ENCODE measurements at places on chromosomes 13 and 19.
A peak's percentile ranks its signal among the peaks of the same experiment; 100 is the strongest.

GRCh38 chr13:96500953-96501352 lies 411.0 kb downstream of the HS6ST3 start:
- DNase-seq: no peak

GRCh38 chr19:58182989-58183816 lies at the start of gene ZNF274:
ZNF274 (plus strand) TSS chr19:58183061; CDS start chr19:58183966, 905 bp downstream.
- peak; percentile 88 for DNase-seq

- DNase-seq: no peak
These were observed 5.5 kb downstream of the PDE4C start for GRCh38 chr19:18220632-18221275.

DNA sequence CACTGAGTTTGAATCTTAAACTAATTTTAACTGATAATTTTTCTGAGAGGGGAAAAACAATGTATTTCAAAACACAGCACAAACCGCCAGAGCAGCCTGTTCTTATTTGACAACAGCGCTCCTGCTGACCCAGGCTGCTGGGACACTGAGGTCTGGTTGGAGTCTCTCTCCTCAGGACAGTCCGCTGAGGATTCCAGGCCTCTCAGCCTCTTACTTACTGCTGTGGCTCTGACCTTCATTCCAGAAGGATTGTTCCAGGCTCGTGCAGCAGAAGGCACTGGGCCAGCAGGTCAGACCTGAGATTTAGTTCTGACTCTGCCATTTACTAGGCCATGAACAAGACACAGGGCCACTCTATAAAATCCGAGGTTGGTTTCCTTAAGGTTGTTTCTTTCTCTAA lies 393.6 kb downstream of the TDRD3 start:
- no peak for DNase-seq
